ENCODE measurements at places on chromosomes 7 and 10.

GRCh38 chr7:34070511-34071323 is 165.4 kb downstream of the BMPER start:
- DNase-seq = no peak

DNA sequence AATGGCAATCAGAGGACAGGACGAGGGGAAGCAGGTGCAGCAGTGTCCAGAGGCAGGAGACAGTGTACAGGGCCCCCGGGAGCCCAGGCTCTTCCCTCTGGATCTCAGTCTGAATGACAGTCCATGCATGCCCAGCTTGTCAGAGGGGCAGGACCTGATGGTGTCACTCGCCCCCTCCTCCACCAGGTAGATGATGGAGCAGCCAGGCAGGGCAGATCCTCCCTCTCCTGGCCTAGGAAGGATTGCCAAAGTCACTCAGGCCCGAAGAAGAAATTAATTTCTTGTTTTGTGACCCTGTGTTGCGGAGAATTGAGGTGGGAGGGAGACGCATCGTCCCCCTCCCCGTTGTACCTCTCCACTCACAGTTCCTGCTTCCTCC is 4.0 kb downstream of the VSTM4 start:
- DNase-seq = no peak

DNA sequence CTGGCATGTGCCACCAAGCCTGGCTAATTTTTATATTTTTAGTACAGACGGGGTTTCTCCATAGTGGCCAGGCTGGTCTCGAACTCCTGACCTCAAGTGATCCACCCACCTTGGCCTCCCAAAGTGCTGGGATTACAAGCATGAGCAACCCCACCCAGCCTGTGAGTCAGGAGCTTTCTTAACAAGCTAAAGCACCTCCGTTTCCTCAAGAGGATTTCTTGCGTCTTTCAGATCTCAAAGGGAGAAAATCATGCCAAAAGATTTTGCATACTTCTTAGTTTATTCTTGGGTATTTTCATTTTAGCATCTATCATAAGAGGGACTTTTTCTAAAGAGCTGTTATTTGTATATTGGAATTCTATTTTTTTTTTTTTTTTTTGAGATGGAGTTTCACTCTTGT is 47.9 kb upstream of the FOXK1 start:
- no peak for DNase-seq

- no peak for DNase-seq
These were observed 111.9 kb upstream of the FAM20C start for GRCh38 chr7:80259-81067.

DNA sequence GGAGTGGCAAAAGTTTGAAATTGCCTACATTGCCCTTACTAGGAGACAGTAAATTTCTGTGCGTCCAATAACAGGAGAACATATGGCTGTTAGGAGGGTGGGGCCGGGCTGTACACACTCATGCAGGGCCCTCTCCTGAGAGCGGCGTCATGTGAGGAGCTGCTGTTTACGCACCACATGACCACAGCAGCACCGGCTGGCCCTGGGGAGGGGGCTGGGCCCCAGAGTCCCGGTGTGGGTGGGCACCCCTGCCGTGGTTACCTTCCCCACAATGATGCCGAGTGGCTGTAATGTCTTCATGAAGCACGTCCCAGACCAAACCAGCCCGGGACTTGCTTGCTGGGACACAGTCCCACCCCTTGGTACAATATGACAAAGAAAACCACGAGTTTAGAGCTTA is 308.7 kb downstream of the DNAJB6 start:
- no peak for DNase-seq

DNA sequence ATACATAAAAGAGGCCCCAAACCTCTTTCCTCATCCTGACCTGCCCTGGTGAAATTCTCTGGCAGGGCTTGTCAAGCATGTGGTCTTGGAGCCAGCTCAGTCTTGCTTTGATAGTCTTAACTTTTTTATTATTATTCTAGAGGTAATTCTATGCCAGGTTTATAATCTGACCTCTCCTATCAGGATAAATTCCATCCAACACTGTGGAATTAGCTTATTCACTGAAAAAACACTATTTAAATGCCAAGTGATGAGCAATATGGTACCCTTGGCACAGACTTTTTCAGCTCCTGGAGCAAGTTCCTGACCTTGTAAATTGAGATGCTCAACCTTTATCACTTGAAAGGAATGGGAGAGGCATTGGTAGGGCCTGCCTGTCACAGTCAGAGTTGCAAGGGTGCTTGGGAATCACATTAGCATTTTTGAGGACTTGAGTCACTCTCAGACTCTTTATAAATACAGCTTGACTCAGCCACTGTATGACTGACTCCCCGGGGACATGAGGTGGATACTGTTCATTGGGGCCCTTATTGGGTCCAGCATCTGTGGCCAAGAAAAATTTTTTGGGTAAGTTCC is at the start of gene CPA4:
Gene CPA4 (plus strand): TSS at position 480 of the 576 bp plus-strand sequence. CDS start 20 bp downstream, at position 500.
- no peak for DNase-seq

GRCh38 chr7:124856299-124856888 is 73.2 kb downstream of the POT1 start:
- no peak for DNase-seq

GRCh38 chr7:94763268-94763667 is 107.3 kb upstream of the SGCE start:
- DNase-seq = no peak

GRCh38 chr10:26909753-26910152 is 49.0 kb upstream of the ABI1 start:
- no peak for DNase-seq

GRCh38 chr7:33418251-33418701 is 288.9 kb downstream of the BBS9 start:
- DNase-seq = no peak

GRCh38 chr10:102163342-102163989 is 11.3 kb downstream of the NOLC1 start:
- no peak for DNase-seq

DNA sequence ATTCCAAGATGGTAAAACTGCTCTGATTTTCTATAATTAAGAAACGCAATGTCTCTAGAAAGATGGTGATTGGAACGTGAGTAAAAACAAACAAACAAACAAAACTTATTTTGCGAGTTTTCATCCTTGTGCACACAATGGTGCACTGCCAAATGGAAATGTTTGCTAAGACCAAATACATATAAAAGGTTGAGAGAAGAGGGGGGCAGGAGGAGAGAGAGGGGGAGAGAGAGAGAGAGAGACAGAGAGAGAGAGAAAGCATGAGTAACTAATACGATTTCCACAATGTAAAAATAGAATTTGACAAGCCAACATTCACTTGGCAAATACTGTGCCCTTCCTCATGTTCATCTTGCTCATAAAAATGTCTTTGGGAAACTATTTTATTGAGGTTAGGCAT is 375.4 kb downstream of the CNTNAP2 start:
- DNase-seq = no peak

DNA sequence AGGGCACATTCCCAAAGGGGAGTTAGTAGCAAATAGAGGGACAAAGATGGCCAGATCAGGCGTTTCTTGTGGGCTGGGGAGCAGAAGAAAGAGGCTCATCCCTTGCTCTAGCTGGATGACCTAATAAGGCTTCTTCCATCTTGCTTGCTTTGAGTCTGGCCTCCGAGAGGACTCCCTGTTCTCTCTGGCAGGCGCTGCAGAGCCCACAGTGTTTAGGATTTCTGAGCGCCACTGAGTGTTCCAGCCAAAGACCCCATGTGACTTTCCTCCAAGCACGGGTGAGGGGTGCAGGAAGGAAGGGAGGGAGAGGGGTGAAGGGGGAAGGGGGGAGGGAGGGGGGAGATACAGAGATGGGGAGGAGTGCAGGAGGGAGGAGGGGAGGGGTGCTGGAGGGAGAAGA is 203.8 kb upstream of the SVIL start:
- DNase-seq = no peak

DNA sequence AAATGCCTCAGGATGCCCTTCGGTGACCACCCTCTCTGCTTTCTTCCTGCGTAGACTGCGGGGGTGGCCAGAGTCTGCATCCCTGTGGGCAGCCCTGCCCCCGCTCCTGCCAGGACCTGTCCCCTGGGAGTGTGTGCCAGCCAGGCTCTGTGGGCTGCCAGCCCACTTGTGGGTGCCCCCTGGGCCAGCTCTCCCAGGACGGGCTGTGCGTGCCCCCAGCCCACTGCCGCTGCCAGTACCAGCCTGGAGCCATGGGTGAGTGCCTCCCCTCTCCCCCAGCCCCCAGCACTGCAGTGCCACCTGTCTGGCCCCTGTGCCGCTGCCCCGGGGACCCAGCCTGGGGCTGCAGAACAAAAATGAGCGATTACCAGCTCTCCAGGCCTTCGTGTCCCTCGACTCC is 23.1 kb upstream of the ZNF862 start:
- no peak for DNase-seq

DNA sequence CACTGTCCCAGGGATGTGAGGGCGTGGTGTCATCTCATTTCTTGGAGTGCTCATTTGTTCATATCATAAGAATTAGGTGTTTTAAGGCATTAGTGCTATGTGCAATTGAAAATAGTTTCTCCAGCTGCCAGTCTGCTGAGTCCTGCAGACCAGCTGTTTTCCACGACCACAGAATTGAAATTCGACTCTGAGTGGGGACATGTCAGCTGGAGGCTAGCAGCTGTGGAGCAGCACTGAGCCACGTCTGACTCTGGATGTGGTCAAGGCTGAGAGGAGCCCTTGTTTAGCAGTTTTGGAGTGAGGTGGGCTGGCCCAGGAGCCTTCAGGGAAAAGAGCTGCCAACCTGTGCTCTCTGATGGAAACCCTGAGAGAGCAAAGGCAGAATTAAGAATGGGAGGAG is 156.3 kb upstream of the GRB10 start:
- no peak for DNase-seq

- DNase-seq = no peak
These were observed 277.9 kb downstream of the HPSE2 start for GRCh38 chr10:98957801-98958200.

DNA sequence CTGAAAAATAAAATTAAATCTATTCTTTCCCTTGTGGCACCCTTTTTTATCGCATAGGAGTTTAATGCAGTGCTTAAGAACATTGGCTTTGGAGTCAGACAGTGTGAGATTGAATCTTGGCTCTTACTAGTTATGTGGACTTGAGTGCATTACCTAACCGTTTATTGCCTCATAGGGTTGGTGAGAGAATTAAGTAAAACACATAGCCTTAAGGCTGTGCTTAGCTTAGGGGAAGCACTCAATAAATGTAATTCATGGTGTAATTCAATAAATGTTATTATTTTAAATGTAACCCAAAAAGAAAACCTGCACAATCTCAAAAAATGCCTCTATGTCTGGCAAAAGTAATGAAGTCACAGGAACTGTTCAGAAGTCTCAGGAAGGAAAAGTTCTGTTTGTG is 2.7 kb downstream of the STK17A start:
- DNase-seq = no peak

GRCh38 chr7:157014635-157015555 is 4.4 kb upstream of the MNX1 start:
- no peak for DNase-seq

DNA sequence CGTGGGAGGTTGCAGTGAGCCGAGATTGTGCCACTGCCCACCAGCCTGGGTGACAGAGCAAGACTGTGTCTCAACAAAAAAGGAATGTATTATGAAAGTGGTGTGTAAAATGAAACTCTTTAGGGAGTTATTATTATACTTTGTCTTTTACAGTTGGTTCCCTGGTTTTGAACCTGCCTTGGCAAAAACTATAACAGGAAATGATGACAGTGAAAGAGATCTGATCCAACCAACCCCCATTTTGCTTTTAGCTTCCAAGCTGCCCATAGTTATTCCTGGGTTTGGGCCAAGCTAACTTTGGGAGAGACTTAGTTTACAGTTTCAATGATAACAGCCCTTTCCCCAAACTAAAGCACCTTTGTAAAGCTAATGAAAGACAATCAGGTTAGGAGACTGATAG is 34.1 kb upstream of the NMT2 start:
- no peak for DNase-seq

GRCh38 chr10:9860045-9860444 is 1157.6 kb upstream of the CELF2 start:
- no peak for DNase-seq

DNA sequence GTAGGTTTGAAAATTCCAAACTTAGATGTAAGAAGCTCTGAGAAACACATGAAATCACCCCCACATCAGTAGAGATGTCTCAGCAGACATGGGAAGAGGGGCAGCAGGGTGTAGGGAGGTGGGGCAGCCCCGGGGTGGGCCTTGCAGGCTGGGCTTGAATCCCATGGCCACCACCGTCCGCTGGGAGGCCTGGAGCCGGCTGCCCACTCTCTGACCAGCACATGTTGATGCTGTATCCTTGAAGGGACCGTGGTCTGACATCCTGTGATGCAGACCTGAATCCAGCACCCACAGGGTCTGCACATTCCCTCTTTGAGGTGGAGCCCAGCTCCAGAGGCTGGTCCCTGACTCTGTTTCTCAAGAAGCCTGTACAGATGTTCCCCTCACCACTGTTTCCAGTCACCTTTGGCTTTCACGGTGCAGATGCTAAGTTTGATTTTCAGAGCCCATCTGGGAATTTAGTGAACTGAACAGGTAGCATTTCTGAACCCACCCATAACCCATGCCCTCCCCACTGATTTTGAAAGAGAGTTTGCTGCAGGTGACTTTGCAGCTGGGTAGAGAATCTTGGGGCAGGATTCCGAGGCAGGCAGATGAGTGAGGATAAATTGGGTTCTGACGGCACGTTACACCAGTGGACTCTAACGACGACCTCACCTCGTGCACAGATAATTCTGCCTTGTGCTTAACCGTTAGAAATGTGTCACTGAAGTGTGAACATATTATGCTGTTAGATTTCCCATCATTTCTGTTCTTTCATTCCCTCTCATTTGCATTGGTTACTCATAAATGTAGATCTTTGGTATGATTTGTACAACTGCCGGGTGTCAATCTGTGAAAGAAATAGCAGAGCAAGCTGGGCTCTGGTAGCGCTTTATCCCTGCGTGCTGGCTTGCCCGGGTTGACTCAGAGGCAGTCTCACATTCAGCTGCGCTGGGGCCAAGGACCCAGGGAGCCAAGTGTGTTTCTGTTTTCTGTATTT is 45.7 kb downstream of the IKZF1 start:
- peak; percentile 74 for DNase-seq

DNA sequence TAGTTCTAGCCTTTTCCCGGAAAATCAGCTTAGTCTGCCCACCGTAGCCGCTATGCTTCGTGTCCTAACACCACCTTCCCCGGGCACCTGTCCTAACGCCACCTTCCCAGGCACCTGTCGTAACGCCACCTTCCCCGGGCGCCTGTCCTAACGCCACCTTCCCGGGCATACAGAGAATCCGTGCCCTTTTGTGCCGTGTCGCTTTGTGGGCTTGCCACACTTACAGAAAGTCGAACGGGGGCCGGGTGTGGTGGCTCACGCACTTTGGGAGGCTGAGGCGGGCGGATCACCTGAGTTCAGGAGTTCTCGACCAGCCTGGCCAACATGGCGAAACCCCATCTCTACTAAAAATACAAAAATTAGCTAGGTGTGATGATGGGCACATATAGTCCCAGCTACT is 73.6 kb upstream of the DNAJB6 start:
- DNase-seq = no peak

GRCh38 chr10:105644091-105644490 is 1003.0 kb downstream of the SORCS3 start:
- no peak for DNase-seq

- no peak for DNase-seq
These were observed 9.3 kb downstream of the FXYD4 start for GRCh38 chr10:43380610-43381222.

DNA sequence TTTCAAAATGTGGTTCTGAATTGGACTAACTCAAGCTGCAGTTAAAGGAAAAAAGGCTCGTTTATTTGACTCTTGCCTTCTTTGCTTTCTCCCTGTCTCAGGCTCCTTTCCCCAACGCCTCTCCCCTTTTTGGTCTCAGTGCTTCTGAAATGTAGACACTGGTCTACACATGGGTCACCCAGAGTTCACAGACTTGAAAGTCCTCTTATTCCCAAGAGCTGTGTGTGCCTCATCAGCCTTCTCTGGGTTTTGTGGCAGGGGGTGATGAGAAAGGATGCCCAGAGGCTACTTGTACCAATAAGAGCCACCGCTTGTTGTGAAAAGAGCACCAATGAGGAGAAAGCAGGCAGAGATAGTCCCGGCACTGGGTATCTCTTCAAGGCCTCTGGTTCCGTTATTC is 125.7 kb downstream of the BICC1 start:
- no peak for DNase-seq

Data from stimulated activated CD8-positive, alpha-beta memory T cell treated with anti-CD3 and anti-CD28 coated beads, Interleukin-15, amount 100 ng/mL, for 48 hours (primary cell).